Left ventricle myocardium superior (tissue), 1 donor: ENCODE measurements at places on chromosomes 11 and 22.

- DNase-seq: no peak
Measured at GRCh38 chr11:129061492-129062230, 119.0 kb upstream of the TP53AIP1 start.

- DNase-seq: no peak
Measured at GRCh38 chr11:22192289-22192641, 620 bp upstream of the ANO5 start.

DNA sequence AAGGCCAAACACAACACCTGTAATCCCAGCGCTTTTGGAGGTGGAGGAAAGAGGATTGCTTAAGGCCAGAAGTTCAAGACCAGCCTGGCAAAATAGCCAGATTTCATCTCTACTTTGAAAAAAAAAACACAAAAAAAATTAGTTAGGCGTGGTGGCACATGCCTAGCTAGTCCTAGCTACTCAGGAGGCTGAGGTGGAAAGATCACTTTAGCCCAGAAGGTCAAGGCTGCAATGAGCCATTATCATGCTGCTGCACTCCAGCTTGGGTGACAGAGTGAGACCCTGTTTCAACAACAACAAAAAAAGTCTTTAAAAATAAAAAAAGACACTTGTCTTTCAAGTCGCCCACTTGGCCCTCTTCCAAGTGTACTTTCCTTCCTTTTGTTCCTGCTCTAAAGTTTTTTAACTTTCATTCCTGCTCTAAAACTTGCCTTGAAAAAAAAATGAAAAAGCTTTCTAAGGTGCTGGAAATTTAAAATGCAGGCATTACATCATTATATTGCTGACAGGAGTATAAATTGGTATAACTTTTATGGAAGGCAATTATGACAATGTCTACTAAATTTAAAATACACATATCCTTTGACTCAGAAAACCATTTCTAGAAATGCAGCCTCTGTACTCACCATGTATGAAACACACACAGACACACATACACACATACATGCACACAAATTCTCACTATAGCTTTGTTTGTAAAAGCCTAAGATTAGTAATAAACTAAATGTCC lies 12.7 kb downstream of the LIPT2 start:
- DNase-seq: no peak

GRCh38 chr11:67043572-67044349 lies 12.9 kb upstream of the RHOD start:
- DNase-seq: no peak

GRCh38 chr11:103862802-103863174 lies 173.7 kb upstream of the DDI1 start:
- DNase-seq: no peak

DNA sequence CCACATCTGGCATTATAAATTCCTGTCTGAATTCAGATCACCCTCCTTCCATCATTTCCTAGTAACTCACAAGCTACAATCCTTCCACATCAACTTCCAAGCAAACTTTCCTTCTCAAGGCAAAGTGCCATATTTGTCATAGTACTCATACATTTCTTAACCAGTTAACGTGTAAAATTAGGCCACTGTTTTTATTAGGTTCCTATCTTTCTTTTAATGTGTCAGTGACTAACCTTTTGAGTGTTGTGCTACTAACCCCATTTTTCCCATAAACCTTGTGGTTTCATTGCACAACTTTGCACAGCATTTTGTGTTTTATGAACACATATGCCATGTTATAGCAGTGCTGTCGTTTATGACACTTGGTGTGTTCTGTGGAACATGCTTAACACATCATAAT lies 90.1 kb downstream of the KIF18A start:
- DNase-seq: no peak

- DNase-seq: no peak
Measured at GRCh38 chr11:58594826-58595225, 16.0 kb downstream of the ZFP91 start.

GRCh38 chr22:20115691-20116375 lies at the start of gene RANBP1:
TSS of gene RANBP1 (plus strand) at chr22:20116104. CDS start at chr22:20116185, 81 bp downstream.
- DNase-seq: peak; percentile 37

DNA sequence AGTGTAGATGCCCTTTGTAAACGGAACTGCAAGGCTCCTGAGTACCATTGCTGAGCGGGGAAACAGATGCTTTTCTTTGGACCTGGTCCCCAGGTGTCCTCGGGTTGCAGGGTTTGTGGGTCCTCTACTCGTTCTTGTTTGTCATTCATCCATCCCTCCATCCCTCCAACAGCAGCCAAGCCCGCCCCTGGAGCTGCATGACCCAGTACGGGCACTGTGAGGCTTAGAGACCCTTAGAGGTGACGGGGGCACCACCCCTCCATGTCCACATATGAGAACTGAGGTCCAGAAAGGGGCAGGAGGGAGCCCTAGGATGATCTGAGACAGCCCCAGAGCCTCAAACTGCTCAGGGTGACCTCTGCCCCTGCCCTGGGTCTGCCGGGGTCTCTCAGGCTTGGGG lies 45.4 kb downstream of the WNT11 start:
- peak; percentile 31 for DNase-seq

- DNase-seq: no peak
Measured at GRCh38 chr11:86196913-86197312, 47.6 kb upstream of the EED start.

GRCh38 chr22:26463688-26464087 lies 19.9 kb downstream of the HPS4 start:
- no peak for DNase-seq

DNA sequence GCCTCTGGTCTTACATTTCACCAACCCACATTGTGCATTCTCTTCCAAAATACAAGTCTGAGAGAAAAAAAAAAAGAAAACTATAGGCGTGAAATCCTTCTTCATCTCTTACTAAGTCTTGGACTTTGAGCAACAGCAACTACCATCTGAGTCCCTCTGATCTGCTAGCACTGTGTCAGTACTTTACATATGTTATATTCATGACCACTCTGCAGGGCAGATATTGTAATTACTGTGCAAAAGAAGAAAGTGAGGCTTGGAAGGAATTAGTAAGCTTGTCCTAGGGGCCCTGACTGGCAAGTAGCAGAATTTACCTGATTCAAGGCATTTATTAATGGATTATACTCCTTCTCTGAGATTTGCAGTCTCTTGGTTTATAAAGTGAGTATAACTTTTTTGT lies 52.7 kb upstream of the EED start:
- DNase-seq: no peak

DNA sequence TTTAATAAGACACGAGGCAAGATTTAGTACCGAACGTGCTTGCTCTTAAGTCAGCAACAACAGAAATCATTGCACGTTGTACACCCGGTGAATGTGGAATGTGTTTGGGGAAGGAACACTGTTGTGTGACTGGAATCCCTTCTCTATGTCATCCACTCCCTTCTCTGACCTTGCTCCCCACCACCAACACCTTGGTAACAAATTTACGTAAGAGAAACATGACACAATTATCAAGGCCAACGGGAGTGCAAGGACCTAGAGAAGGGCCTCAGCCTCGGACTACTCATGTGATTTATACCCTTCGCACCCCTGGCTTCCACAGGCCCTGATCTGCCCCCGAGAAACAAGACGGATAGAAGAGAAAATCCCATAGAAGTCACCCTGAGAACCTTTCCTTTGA lies 236.2 kb downstream of the LARGE1 start:
- DNase-seq: no peak

DNA sequence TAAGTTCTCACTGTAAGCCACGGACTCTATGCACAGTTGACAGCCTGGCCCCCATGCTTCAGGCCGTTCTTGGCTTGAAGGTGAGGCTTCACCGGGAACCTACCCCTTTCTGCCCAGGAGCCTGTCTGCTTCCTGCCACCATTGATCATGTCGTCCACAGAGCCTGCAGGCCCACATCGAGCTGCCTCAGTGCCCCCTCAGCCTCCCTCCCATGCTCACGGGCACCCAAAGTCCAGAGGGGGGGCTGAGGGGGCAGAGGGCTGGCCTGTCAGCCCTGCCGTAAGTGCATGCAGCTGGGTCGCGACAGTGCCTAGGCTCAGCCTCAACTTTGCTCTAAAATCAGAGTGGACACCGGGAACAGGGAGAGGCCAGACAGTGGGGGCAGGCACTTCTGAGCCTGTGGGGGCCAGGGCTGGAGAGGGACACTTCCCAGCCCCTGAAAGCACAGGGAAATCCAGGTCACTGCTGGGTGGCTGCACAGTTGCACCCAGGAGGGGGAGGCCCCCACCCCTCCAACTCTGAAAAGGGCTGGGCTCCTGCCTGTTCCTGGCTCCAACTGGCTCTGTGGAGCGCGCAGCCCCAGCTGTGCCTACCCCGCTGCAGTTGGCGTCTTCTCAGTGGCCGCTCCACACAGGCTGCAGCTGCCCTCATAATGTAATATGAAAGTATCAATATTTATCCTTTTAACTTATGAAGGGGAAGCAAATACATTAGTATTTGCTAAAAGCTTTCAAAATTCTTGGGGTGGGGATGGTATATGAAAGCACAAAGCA lies 598.6 kb downstream of the DLG2 start:
- no peak for DNase-seq

GRCh38 chr11:79413268-79413667 lies 27.6 kb downstream of the TENM4 start:
- peak; percentile 91 for DNase-seq

DNA sequence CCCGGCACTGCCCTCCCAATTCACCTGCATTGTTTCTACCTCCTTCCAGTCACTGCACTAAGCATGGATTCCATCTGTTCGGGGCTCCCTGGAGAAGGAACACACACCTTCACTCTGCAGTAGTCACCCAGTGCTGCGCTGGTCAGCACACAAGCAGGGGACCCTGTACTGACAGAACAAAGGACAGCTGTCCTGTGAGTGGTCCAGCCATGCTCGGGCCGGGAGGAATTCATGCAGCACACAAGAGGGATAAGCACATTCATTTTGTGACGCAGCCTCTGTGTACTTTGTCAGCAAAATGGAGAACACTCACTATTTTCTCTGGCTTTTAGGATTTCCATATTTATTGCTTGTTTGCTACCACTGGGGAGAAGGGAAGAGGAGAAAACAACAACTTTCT lies 167.3 kb downstream of the NTM start:
- no peak for DNase-seq

DNA sequence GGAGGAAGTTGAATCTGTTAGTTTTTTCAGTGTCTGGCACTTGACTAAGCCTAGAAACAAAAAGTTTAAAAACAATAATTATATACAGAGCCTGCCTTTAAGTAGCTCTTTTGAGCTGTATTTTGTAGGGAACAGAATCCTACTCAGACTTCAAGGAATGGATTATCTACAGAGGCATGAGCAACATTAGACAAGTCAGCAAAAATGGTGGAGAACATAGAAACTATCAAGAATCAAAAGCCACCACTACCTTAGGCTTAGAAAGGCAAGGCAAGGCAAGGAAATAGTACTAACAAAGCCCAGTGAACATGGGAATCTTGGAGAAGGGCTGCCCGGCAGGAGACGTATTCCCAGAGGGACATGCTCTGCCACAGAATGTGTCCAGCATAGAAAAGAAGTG lies 353.6 kb upstream of the FAT3 start:
- no peak for DNase-seq

DNA sequence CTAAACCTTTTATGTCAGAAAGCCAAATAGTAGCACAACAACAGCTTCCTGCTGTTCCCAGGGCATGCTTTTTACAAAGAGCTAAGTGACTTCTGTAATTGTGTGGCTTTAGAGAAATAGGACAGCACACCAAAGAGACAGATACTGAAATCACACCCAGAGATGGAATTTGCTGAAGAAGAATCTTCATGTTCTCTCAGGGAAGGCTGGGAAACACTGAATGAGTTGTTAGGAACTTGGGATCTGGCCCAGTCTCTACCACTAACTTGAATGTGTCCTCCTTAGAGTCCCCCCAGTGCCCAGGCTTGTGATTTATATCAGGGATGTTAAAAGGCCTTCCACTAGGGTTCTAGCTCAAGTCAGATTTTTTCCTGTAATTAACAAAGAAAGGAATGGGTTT lies 175.2 kb downstream of the DBX1 start:
- DNase-seq: no peak

DNA sequence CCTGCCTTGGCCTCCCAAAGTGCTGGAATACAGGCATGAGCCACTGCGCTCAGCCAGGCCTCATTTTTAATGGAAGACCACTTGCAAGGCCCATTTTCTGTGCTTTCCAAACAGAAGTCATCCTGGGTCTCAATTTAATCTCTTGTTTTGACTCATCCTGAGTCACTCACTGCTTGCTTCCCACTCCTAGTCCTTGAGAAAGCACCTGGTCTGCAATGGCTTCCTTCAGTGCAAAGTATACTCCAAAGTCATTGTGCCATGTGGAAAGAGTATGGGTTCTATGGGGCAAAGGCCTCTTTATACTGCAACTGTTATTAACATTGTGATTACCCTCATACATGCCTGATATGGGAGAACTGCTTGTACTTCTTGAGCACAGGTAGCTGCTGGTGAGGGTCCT lies 18.3 kb upstream of the SLC5A1 start:
- no peak for DNase-seq

- DNase-seq: peak; percentile 54
Measured at GRCh38 chr11:61776561-61777075, 15.8 kb downstream of the TMEM258 start.

- peak; percentile 25 for DNase-seq
Measured at GRCh38 chr11:75719340-75720239, 2.0 kb downstream of the MOGAT2 start.

DNA sequence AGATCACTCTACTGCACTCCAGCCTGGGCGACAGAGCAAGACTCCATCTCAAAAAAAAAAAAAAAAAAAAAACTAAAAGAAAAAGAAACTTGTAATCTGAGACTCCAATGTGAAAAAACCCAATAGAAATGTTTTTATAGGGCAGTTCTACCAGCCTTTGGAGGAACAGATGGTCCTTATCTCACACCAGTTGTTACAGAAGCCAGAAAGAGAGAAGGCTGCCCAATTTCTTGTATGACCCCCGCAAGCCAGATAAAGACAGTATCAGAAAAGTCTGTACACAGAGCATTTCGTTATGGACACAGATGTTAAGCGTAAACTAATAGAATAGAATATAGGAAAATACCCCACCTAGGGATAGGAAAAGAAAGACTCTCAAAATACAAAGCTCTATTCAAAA lies 11.3 kb upstream of the TSGA10IP start:
- DNase-seq: no peak

- DNase-seq: no peak
Measured at GRCh38 chr22:31139866-31140716, at the start of gene PLA2G3. TSS of gene PLA2G3 (minus strand) at chr22:31140508. CDS start at chr22:31140354, 154 bp downstream.

- DNase-seq: no peak
Measured at GRCh38 chr11:20566591-20567434, 32.6 kb upstream of the SLC6A5 start.

- no peak for DNase-seq
Measured at GRCh38 chr22:29184849-29185490, 20.7 kb upstream of the EMID1 start.
